ENCODE measurements at places on chromosomes 7 and 10.

- no peak for DNase-seq
Measured at GRCh38 chr10:127228195-127228787, 31.9 kb upstream of the INSYN2A start.

DNA sequence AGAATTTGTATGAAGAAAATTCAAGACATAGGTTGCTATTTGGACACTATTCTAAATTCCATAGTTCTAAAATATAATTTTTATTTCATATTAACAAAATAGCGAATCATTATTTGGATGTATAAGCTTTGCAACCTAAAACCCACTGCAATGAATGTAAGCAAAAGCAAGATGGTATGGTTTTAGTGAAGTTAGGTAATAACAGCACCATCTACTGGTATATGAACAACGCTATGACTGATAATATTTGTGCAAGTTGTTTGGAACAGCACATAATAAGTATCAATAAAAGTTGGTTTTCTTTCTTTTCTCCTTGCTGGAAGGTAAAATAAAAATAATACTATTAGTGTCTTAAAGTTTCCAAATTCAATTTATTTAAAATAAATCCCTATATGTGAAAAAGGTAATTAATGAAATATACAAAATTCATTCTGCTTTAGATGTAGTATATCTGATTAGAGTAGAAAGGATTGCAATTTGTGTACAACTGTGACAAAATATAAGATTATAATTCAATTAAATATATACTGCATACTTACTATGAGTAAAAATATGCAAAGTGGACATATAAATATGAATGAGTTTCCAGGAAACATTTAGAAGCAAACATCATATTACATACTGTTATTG lies 79.0 kb upstream of the LSM8 start:
- no peak for DNase-seq

- DNase-seq, result no peak
Measured at GRCh38 chr7:43538404-43538771, 44.5 kb upstream of the STK17A start.

- DNase-seq, result no peak
Measured at GRCh38 chr10:122638106-122638505, 61.5 kb downstream of the C10orf120 start.

DNA sequence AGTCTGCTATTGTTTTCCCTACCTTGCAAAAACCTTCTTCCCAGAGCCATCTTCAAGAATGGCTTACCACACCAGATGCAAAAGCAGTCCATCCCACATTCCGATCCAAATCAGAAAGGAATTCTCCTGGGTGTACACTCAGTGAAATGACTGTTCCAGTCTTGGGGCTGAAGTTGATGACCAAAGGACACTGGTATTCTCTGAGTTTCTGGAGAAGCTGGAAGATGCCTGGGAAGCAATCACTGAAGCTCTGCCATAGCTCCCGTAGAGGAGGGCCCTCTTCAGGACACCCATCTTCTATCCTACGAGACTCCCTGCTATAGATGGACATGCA lies 155.7 kb downstream of the LCOR start:
- DNase-seq, result no peak

DNA sequence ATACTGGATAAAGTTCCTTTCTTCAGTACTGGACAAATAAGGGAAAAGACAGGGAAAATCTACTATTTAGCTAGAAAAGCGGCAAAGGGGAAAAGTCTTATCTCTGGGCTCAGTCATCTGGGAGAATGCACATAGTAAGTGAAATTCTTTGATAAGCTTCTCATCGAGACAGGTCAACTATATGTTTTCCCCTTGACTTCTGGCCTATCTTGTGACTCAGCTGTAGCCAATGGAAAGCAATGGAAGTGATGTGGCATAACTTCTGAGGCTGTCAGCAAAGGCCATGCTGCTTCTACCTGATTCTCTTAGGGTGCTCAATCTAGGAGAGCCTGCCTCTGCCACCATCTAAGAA lies 91.9 kb downstream of the PCGF5 start:
- no peak for DNase-seq

GRCh38 chr10:71739358-71739900 lies 19.9 kb upstream of the C10orf105 start:
- no peak for DNase-seq

- DNase-seq, result no peak
Measured at GRCh38 chr7:17207220-17207619, 91.2 kb upstream of the AHR start.

GRCh38 chr10:54708021-54708420 lies 93.0 kb downstream of the PCDH15 start:
- no peak for DNase-seq

GRCh38 chr7:38660427-38661099 lies 29.4 kb upstream of the AMPH start:
- DNase-seq, result no peak

DNA sequence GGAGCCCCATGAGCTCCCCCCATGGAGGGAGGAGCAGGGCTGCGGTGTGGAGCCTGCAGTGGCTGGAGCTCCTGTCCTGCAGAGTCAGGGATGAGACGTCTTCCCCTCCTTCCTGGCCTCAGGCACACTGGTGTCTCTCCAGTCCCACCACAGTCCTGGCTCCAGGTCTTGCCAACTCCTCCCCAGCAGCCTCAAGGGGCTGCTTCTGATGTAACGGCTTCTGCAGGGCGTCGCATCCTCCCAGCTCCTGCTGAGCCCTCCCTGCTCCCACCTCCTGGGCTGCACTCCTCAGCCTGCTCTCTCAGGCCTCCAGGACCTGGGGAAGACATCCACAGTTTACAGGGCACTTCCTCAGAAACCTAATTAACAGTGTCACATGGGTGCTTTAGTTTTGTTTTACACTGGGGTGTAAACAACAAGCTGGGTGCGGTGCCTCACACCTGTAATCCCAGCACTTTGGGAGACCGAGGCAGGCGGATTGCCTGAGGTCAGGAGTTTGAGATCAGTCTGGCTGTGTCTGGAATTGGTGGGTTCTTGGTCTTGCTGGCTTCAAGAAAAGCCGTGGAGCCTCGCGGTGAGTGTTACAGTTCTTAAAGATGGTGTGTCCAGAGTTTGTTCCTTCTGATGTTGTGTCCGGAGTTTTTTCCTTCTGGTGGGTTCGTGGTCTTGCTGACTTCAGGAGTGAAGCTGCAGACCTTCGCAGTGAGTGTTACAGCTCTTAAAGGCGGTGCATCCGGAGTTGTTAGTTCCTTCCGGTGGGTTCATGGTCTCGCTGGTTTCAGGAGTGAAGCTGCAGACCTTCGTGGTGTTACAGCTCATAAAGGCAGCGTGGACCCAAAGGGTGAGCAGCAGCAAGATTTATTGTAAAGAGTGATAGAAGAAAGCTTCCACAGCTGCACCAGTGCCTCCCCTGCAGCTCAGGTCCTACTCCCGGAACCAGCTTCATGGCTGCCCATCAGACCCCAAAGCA lies 95.0 kb downstream of the PAXIP1 start:
- no peak for DNase-seq

DNA sequence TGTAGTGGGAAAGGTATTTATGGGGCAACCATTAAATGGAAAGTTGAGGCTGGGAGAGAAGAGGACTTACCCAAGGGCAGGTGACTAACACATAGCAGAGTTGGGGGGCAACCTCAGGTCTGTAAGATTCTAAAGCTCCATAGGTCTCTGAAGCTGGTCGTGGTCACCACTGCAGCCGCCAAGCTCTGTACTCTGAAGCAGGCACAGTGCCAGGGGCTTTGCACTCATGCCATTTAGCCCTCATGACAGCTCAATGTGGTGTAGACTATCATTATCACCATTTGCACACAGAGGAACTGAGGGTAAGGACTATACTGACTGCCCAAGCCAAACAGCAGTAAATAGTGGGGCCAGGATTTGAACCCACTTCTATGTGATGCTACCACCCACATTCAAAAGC lies 32.5 kb upstream of the TMEM273 start:
- no peak for DNase-seq

DNA sequence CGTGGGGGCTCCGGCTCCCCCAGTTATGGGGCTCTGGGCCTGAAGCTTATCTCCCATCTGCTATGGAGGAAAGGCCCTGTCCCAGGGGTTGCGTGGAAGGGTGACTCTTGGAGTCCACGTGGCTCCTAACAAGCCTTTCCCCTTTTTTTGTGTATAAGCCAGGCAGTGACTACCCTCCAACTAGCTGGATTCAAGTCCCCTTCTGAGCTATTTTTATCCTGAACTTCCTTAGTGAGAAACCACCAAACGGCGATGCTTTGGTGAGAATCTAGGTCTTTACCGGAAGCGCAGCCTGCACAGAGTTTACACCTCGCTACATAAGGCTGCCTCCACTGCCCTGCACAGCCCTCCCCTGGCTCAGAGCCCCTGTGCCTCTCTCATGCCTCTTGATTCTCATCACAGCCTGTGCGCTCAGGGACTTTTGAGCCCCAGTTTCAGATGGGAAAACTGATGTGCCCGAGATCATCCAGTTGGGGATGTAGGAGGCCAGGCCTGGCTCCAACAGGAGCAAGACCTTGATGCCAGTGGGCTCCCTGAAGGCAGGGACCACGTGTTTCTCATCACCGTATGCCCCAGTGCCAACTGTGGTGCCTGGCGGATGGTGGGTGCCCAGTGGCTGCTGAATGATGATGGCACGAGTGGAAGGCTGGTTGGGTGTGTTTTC lies 102.3 kb upstream of the PPIF start:
- no peak for DNase-seq

GRCh38 chr7:117227091-117227490 lies 95.8 kb downstream of the WNT2 start:
- no peak for DNase-seq

DNA sequence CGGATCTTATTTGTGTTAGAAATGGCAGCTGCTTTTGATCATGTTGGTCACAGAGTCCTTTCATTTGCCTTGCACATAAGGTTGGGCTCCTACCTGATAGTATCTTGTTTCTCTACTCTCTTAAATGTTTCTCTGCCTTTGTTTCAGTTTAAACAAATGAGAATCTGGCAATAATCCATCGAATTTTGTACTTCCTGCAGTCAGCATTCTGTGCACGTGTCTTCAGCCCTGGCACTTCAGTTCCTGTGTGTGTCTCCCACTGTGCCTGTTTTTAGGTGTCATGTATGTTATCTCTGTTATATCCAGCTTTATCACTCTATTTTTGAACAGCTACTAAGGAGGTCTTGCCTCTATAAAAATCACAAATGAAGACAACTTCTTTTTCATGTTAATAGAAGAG lies 28.4 kb upstream of the PTER start:
- DNase-seq, result no peak

DNA sequence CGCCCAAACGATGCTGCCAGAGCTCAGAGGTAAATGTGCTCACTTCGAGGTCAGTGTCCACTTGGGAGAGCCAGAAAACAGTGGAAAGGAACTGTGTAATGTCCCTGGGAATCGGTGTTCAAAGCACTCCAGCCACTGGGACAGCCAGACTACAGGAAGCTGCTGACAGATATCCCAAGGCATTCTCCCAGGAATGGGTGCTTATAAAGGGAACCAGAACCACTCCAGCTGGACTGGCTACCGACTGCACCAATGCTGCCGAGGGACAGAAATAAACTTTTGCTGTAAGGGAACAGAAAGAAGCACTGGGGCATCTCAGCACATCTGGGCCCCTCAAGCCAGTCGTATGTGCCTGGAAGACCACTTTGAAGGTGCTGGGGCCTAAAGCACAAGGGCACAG lies 76.7 kb downstream of the ATXN7L1 start:
- no peak for DNase-seq

- DNase-seq, result no peak
Measured at GRCh38 chr10:89367529-89367928, 10.3 kb upstream of the IFIT1B start.

DNA sequence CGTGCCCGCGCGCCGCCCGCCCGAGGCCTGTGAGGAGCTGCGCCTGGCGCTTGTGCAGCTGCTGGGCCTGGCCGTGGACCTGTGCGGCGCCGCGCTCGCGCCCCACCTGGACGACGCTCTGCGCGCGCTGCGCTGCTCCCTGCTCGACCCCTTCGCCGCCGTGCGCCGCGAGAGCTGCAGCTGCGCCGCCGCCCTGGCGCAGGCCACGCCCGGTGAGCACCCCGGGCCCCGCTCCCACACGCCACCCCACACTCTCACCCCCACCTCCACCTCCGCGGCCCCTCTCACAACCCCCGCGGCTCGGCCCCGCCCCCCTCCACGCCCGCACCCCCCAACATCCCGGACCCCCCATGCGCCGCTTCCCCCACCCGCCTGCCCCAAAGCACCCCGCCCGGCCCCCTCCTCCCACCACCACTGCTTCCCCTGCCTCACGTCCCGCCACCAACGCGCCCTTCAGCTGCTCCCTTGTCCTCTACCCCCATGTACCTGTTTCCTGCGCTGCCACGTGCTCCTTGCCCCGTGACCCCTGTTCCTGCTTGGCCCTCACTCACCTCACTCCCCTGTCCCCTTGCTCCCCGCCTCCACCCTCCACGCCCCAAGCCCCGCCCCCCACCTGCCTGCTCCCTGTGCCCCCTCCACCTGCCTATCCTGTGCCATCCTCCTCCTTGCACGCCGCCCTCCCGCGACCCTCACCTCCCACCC lies at the start of gene PRKAR1B:
Gene PRKAR1B, minus strand, starts transcription at position 178 of the 702 bp plus-strand sequence. CDS start 15,776 bp downstream, outside the sequence.
- DNase-seq, result no peak

DNA sequence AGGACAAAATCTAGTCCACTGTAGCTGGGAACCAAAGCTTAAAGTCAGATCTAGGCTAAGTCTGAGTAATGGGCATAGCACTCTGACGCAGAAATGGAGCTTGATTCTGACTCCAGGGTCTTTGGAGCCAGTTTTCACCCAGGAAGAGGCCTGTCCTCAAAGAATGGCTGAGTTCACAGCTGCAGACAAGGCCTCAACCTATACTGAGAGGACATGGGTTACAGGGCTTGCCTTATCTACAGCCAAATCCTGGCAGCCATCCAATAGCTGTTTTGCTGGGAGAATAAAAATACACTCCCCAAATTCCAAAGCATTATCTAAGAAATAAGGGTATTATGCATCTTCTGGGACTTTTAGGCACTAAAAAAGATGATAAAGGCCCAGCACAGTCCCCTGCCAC lies 154.8 kb downstream of the RAPGEF5 start:
- DNase-seq, result no peak

DNA sequence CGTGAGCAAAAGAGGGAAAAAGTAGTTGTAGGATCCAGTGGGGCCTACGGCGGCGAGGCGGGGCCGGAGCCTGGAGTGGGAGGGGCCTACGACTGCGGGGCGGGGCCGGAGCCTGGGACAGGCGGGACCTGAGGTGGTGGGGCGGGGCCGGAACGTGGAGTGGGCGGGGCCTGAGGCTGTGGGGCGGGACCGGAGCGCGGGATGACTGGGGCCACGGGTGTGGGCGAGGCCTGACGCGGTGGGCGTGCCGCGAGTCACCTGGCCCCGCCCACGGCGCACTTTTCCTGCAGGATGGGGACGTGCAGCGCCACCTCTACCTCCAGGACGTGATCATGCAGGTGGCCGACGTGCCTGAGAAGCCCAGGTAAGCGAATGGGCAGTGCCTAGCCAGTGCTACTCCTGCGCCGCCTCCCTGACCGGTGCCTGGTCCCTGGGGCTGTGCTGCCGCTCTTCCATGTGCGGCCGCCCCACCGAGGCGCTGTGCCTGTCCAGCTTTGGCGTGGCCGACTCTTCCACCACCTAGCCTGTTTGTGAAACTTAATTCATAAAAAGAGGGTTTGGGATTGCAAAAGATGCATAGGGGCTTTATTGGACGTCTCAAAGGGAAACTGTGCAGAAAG lies 496 bp downstream of the ZNF511 start:
- DNase-seq, result peak; percentile 94

DNA sequence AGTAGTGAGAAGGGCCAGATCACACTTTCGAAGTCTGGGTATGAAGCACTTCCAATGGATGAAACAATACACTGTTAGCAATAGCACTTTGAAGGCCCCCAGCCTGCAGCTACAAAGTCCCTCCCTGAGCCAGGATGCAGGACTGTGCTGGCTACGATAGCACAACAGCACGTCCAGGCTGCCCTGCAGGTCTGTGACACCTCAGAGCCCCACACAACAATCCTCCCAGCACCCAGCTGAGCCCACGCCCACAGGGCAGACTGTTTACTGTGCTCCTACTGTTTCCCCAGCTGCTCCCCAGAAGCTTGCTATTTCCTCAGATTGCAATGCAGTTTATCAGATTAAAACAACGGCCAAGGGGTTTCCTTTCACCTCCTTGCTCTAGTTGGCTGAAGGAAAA lies 71.4 kb downstream of the HTR5A start:
- DNase-seq, result no peak

Data from activated CD4-positive, CD25-positive, alpha-beta regulatory T cell (primary cell).